ENCODE measurements at places on chromosomes 13 and 19.

DNA sequence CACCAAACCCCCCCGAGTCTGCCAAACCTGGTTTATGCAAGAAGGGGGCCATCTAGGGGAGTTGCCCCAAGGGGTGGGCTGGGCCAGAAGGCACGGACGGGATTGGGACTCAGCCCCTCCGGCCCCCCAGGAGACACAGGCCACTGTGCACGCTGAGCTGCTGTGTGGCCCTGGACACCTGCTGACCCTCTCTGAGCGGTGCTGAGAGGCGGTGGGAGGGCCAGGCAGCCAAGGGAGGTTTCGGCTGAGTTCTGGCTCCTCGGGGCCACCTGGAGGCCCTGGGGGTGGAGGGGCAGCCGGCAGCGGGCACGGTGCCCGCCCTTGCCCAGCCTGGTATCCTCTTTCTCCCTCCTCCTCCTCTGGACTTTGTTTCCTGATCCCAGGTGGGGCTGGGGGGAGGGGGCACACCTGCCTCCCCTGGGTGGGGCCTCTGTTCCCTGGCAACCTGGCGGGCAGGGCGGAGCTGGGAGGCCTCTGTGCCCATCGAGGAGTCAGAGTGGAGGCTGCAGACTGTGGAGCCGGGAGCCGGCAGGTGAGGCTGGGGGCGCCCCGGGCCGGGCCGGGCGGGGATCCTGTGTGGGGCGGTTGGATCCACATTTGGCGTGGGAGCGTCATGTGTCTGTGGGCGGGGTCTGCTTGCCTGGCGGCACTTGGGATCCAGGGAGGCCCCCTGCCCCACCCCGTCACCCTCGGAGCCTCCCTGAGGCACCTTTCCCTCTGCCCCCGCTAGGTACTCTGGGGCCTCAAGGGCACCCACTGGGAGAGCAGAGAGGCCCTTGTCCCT lies at the start of gene MISP:
Gene MISP (plus strand): TSS at position 473 of the 784 bp plus-strand sequence. CDS start 5,835 bp downstream, outside the sequence.
- DNase-seq, result no peak

DNA sequence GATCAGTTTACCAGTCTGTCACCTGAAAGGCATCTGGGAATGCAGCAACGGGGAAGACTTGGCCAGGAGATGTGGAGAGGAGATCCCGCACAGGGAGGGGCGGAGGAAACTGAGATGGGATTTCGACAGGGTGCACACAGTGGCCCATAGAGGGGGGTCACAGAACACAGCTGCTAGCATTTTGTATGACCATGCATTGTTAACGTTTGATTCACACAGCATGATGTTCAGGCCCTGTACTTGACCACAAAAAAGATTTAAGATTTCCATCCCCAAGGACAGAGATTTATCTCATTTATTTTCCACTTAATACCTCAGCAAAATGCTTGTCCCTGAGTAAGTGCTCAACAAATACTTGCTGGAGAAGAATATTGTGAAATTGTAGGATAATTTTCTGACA lies 63.2 kb downstream of the RAB20 start:
- DNase-seq, result no peak

GRCh38 chr19:16571822-16572331 lies 338 bp downstream of the SLC35E1 start:
- DNase-seq, result no peak

DNA sequence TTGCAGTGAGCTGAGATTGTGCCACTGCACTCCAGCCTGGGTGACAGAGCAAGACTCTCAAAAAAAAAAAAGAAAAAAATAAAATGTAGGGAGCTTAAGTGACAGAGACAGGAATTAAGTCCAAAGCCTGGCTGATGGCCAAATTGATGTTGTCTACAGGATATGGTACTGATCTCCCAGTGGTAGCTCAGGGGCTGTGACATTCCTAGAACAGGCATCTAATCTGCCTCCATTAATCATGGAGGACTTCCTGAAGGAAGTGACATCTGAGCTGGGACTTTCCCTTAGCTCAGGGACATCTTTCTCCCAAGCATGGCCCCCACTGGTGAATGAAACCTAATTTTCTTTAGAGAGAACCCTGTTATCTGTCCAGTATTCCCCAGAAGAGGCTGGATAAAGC lies 11.4 kb upstream of the EDDM13 start:
- DNase-seq, result no peak

- DNase-seq, result no peak
These were observed 43.9 kb downstream of the ENOX1 start for GRCh38 chr13:43742911-43743310.

DNA sequence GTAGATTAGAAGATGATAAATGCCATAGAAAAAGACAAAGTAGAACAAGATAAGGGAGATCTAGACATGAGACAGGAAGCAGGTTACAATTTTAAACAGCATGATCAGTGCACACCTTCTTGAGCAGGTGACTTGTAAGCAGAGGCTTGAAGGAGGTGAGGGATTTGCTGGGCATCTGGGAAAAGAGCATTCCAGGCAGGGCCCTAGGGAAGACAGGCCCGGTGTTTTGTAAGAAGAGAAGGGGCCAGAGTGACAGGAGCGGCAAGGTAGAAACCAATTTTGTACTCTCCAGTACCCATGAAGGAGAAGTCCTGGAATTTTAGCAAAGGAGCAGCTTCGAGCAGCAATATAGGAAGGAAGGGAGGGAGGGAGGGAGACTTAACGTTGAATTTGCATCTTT lies 296.5 kb downstream of the MZT1 start:
- DNase-seq, result no peak

GRCh38 chr19:3547301-3547731 lies 8.3 kb downstream of the TEKTIP1 start:
- peak; percentile 41 for DNase-seq

GRCh38 chr13:41627425-41627824 lies 170.1 kb downstream of the RGCC start:
- no peak for DNase-seq

- no peak for DNase-seq
These were observed 34.8 kb upstream of the TPTE2 start for GRCh38 chr13:19596086-19596485.

DNA sequence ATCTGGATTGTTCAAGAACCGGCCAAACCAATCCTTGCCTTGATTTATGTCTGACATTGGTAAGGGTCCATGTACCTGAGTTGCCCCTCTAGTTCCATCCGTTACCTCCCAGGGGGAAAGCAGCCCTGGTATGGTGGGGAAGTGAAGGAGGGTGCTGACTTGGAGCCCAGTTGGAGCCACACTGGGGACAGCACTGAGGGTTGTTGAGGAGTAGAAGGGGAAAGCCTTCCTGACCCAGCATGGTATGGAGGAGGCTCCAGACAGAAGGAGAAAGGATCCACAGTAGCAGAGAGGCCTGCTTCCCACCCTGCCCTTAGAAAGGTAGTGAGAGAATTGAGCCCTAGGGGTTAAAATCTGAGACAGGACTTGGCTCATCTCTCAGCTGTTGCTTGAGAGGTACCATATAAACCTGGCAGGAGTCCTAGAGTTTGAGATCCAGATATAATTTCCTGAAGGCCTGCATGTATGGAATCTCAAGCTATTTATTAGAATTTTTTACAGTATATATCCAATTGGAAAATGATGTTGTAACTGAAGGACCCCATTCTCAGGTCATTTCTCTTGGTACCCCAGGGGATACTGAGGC lies 16.7 kb upstream of the FCGBP start:
- DNase-seq, result no peak

DNA sequence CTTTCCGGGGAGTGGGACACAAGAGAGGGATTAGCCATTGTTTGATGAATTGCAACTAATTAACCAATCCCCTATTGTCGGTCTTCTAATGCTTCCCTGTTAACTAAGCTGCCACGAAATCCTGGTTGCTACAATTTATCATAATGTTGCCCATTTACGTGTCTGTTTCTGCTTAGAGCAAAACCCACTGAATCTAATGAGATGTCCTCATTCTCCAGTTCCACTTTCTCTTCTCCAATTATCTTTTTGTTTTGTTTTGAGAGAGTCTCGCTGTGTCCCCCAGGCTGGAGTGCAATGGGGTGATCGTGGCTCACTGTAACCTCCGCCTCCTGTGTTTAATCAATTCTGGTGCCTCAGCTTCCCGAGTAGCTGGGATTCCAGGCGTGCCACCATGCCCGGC lies 5.2 kb upstream of the DPP9 start:
- no peak for DNase-seq

DNA sequence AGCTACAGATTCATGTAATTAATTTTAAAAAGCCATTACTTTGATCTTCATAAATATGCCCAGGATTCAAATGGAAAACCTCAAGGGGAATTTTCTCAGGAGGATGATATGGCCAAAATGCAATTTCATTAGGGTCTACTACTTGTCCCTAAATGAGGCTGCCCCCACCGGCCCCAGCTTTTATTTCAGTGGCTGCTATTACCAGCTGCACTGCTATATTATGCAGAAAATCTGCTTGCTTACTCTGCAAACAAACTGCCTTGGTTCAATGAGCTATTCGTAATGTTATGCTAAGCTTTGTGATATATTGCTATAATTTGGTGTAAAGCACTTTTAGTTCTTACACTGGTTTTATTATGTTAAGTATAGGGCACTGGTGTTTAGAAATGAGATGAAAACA lies 137.3 kb upstream of the TMTC4 start:
- no peak for DNase-seq

- DNase-seq, result no peak
These were observed 6.2 kb downstream of the NUMBL start for GRCh38 chr19:40684280-40684679.

GRCh38 chr13:40681341-40682146 lies 15.1 kb upstream of the FOXO1 start:
- no peak for DNase-seq

- no peak for DNase-seq
These were observed 296.7 kb upstream of the DACH1 start for GRCh38 chr13:72163678-72164077.

DNA sequence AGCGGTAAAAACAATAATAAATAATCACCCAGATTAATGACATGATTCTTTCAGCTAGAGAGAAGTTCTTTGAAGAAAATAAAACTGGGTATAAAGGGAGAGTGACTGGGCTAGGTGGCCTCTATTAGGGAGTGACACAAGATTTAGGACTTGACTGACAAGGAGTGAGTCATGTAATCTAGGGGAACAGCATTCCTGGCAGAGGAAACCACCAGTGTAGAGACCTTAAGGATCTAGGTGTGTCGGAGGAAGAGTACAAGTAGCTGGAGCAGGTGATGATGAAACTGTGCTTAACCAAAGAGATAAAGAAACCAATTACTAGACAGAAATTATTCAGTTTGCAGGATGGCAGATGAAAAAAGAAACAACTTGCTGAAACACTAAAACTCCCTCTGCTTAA lies 248.0 kb downstream of the RFC3 start:
- no peak for DNase-seq

DNA sequence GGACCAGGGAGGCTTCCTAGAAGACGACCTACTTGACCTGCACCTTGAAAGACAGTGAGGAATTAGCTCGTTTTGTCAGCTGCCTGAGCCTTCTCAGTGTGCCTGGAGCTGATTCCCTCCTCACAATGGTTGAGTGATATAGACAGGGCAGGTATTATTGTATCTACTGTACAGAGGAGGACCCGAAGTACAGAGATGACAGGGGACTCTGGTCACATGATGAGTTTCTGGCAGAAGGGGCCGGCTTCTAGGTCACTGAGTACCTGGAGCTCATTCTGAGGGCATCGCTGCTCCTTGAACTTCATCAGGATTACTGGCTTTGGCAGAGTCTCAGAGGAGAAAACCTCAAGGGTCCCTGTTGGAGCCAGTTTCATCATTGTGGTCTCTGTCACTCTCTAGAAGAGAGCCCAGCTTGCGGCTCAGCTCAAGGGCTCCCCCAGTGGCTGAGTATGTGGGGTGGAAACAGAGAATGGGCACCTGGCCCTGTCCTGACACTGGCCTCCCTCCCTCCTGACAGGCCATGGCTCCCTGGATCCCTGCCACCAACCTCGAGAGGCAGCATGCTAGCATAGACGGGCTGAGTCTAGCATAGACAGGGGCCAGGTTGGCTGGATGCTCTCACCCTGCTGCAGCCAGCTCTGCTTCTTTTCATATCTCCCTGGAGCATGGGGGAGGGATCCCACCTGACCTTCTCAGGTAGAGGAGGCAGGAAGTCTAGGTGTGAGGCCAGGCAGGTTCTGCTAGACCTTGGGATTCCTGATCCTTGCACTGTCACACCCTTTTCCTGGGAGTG lies 38.7 kb downstream of the NFIX start:
- no peak for DNase-seq

DNA sequence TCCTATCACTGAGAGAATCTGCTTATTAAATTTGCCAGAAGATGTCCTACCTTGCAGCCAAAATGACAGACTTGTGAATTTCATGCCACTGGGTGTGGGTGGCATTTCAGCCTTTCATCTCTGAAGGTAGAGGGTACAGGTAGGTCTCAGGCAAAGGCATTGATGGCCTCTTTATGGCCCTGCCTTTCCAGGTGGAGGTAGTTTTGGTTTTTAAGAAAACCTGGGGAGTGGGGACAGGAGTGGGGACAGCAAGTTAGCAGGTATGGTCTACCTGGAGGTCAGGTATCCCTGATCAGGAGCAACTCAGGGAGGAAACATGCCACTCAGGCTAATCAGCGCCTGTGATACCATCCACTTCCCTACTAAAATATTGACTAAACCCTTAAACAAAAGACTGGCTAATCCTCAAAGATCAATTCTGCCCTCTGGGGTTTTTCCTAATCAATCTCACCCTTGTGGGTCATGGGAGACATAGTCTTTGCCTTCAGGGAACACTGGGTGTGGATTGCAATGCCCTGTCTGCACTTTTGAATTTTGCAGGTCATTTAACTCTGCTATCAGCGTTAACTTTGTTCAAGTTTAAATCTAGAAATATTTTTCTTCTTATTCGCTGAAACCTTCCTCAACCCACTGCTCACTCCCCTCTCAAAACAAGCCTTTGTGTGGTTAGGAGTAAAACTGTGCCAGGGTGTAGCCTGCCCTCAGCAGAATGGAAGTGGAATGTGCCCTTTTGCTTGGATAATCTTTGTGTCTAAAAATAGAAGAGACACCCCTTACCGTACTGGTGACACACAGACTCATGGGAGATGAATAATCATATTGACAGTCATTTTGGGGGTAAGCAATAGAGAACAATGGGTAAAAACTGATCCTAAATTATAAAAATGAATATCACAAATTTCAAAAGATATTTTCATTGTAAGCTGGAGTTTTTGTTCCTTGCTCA lies 233.7 kb downstream of the COG6 start:
- DNase-seq, result no peak

DNA sequence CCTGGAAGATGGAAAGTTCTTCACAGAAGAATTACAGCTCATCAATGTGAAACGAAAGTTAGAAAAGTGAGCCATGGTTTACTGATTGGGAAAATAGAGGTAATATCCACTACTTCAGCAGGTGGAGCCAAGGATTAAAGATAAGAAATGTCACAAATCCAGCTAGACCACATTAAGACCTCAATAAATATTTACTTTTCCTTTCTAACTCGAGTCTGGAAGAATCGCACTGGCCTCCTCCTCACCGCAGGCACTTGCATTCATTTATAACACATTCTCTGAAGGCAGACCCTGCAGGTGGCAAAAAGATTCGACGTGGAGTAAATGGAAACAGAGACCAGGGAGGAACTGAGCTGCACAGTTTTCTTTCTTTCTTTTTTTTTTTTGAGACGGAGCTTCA lies 7.4 kb downstream of the SLC35E1 start:
- no peak for DNase-seq

GRCh38 chr19:2494447-2495129 lies 18.7 kb downstream of the GADD45B start:
- DNase-seq, result no peak

GRCh38 chr13:31267126-31267784 lies 67.5 kb downstream of the B3GLCT start:
- DNase-seq, result no peak

Data from stimulated activated CD4-positive, alpha-beta T cell treated with anti-CD3 and anti-CD28 coated beads, Interleukin-2, amount 100 ng/mL, for 48 hours (primary cell).